Stimulated activated naive CD4-positive, alpha-beta T cell (primary cell): ENCODE measurements at places on chromosomes 11 and 22.

DNA sequence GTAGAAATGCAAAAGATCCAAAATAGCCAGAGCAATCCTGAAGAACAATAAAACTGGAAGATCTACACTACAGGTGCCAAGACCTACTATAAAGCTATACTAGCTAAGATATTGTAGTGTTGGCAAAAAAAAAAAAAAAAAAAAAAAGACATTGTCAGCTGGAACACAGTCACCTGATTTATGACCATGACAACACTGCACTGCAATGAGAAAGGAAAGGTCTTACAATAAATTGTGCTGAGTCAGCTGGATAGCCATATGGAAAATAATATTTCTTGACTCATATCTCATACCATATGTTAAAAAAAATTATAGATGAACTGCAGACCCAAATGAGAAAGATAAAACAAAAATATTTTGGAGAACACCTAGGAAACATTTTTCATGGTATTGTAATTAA is 3.1 kb upstream of the PANX3 start:
- DNase-seq: no peak

DNA sequence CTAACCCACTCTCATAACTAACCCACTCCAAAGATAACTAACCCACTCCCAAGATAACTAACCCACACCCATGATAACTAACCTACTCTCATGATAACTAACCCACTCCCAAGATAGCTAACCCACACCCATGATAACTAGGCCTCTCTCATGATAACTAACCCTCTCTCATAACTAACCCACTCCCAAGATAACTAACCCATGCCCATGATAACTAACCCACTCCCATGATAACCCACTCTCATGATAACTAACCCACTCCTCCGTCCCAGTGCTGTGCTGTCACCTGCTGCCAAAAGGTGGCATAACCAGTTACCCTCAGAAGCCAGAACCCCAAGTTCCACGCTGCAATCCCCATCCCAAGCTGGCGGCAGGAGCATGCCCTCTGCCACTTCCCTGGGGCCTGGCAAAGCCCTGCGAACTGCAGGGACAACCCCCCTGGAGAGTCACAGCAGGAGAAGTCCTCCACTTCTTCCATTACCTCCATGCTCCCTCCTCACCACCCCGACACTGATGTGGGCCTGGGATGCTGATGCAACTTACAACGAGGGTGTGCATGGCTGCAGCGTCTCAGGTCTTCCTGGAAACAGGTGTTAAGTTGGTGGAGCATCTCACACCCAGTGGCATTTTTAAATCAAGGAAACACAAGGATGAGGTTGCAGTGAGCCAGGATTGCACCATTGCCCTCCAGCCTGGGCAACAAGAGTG is 30.8 kb upstream of the CELSR1 start:
- no peak for DNase-seq

GRCh38 chr11:68973219-68973618 is 7.6 kb downstream of the MRGPRD start:
- no peak for DNase-seq

DNA sequence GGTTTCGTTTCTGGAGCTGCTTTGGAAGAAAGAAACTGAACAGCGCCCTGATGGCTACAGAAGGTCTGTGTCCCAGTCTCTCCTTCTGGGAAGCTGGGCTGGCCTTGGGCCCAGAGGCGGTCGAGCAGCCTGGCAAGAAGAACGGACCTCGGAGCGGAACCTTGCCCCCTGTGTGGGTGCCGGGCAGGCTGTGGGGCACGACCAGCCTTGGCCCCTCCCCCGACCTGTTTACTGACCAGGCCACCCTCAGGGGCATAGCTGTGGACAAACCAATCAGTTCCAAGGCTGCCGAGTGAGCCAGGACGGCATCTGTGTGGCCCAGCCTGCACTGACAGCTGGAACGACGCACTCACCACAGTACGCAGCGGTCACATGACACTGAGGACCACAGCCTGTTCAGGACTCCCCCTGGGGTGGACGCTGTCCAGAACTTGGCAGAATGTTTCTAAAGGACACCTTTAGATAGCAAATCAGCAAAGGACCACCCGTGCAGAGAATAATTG is 7.2 kb downstream of the PIM3 start:
- no peak for DNase-seq

DNA sequence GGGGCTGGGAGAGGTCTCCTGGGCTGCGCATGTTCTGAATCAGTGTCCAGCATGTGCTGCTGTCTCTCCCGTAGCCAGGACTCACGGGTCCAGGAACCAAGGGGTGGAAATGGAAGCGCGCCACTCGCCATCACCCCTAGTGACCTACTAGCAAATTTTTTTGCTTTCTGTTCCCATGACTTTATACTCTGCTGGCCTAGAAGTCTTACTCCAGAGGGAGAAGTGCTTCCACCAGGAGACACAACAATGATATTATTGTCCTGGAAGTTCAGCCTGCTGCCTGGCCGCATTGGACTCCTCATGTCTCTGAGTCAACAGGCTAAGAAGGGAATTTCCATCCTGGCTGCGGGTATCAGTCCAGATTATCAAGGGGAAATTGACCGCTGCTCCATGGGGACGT is 729.7 kb downstream of the BRD1 start:
- no peak for DNase-seq

- DNase-seq: no peak
Measured at GRCh38 chr11:22800482-22800881, 29.1 kb downstream of the SVIP start.

DNA sequence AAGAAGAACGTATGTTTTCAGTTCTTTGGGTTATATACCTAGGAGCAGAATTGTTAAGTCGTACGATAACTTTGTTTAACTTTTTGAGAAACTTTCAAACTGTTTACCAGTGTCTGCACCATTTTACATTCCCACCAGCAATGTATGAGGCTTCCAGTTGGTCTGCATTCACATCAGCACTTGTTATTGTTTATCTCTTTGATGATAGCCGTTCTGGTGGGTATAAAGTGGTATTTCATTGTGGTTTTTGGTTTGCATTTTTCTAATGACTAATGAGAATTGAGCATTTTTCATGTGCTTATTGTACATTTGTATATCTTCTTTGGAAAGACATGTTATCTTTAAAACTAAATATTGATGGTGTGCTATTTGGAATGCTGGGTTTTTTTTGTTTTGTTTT is 59.8 kb downstream of the KDM2A start:
- DNase-seq: no peak

DNA sequence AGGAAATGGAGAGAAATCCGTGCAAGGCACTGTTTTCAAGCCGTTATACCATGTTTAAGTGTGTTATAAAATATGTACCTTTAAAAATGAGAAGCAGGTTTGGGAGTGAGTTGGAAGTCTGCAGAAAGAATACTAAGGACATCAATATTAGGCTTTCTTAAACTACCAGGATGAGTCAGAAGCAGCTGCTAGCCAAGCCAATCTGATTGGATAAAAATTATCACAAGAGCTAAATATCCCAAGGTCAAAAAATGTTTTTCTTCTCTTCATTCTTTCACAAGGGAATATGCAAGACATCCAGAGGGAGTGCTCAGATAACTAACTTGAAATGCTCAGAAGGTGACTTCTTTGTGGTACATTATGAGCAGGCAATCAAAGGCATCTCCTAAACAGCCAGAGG is 19.3 kb upstream of the CKAP5 start:
- no peak for DNase-seq

- no peak for DNase-seq
Measured at GRCh38 chr22:49433717-49434611, 393.7 kb downstream of the BRD1 start.

DNA sequence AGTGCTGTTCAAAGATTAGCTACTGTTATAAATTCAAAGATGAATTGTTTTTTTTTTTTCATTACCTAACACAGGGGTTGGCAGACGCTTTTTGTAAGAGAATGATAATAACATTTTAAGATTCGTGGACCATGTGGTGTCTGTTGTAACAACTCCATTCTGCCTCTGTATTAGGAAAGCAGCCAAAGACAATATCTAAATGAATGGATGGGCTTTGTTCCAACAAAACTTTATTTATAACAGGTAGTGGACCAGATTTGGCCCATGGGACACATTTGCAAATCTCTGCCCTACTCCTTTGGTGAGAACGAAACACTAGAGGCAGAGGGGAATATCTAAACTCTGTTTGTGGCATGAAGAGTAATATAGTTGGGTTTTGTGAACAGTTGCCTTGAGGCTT is 83.6 kb upstream of the BLID start:
- DNase-seq: no peak

- no peak for DNase-seq
Measured at GRCh38 chr11:111633756-111634362, 31.6 kb downstream of the SIK2 start.

DNA sequence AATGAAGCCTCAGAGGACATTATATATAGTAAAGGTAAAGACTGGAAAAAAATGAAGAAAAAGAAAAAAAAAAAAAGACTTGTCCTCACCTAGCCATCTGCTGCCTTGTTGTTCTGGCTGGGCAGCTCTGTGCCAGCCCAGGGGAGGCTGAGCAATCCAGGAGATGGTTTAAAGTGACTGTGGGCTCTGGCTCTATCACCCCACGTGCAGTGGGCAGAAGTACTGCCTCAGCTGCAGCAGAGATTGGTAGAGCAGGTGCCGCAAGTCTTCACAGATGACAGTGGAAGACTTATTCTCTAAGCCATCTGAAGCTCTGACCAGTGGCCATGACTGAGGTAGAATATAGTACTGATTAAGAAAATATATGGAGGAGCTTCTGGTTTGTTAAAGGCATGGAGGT is 62.2 kb downstream of the SGSM3 start:
- no peak for DNase-seq

GRCh38 chr11:33500861-33501479 is 199.7 kb downstream of the C11orf91 start:
- no peak for DNase-seq

GRCh38 chr22:42646569-42647525 is 2.3 kb downstream of the CYB5R3 start:
- no peak for DNase-seq

DNA sequence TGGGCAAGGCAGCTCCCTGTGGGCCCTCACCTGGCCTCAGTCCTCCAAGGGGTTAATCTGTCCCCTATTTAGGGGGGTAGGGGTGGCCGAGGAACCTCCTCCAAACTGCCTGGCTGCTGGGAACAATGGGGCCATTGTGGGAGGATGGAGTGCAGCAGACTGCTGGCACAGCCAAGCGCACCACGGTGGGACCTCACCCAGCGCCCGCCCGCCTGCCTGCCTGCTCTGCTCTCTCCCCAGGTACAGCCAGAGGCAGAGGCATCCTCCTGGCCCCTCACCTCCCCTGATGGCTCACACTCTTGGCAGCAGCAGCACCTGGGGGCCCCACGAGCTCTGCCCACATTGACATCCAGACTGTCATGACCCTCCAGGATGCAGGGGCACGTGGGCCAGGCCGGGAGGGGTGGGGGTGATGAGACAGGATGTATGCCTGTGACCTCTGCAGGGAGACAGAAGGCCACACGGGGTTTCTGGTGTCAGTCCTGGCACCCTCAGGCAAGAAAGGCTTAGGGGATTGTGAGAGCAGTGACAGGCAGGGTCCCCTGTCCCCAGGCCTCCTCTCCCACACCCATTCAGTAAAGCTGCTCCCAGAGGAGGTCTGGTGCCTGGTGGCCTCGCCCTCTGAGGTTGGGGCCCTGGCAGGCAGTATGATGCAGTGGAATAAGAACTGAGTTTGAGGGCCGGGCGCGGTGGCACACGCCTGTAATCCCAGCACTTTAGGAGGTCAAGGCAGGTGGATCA is 11.4 kb downstream of the BCL9L start:
- peak; percentile 83 for DNase-seq

- DNase-seq: no peak
Measured at GRCh38 chr11:87851234-87851633, 324.0 kb downstream of the RAB38 start.

DNA sequence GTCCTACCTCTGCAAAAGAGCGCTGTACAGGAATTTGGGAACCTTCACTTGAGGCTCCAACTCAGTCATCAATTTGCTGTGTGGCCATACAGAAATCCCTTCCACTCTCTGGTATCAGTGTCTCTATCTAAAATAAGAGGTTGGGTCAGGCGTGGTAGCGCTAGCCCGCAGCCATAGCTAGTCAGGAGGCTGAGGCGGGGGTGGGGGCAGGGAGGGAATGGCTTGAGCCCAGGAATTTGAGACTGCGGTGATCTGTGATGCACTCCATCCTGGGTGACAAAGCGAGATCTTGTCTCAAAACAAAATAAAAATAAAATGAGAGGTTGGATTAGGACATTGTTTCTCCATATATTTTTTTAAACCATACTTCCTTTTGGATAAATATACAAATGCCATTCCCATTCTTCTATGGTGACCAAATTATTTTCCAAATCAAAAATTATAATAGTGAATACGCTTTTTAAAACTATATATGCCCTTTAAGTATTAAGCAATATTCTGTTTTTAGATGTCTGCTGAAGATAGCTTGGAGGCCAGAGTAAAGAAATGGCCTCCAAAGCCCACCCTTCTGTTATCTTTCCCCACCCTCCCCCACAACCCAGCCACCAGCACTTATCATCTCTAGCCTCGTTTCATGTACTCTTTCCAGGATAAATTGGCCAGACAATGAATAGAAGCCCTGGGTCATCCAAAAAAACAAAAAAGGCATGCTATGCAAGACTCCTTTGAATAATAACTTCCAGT is 87.2 kb downstream of the PLEKHA7 start:
- DNase-seq: no peak

GRCh38 chr11:97149741-97150140 is 759.9 kb downstream of the JRKL start:
- no peak for DNase-seq

DNA sequence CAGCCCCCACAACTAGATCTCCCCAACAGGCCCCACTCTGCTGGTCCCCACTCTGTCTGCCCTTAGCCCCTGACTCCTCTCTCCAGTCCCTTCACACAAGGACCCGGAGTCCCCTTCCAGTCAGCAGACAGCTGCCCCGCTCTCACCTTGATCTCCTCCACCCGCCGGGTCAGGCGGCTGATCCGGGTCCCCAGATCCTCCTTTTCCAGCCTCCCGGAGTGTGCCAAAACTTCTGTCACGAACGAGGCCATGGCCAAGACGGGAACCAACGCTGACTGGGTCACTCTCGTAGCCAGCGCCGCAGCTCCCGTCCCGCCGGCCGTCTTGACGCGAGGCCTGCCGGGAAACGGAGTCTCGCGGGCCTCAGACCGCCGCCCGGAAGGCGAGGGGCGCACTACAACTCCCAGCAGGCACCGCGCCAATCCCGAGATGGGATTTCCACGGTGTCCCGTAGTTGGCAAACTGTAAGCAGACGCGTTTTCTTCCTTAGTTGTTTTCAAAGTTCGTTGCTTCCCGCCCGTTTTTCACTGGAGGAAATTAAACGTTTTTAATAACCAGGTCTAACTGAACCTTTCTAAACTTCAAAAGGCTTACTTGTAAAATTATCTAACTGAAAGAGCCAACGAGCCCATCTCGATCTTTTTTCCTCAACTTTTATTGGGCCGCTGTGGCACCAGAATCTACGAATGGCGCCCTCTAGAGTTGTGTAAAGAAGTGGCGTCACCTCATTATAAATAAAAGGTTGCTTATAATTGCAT is at the start of gene ZW10:
Gene ZW10 (minus strand): TSS at position 277 of the 758 bp plus-strand sequence. CDS start 26 bp downstream, at position 251.
- peak; percentile 90 for DNase-seq
